ENCODE measurements at places on chromosomes 7 and 10.

DNA sequence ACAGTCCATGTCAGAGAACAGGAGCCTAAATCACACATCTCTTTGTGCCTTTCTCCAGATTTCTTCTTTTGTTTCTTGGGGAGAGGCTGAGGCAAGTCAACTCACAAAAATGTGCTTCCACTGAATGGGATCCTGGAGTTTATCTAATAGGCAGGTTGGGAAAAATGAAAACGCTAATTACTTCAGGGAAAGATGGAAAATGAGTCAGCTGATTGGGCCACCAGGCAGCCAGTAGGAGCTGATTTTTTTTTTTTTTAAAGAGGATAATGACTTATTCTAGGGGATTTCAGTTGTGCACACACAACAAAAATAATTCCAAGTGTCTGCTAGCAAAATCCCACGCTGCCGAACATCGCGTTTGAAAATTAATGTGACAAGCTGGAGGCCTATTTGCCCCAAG lies 412.8 kb upstream of the ZMIZ1 start:
- DNase-seq, result no peak

DNA sequence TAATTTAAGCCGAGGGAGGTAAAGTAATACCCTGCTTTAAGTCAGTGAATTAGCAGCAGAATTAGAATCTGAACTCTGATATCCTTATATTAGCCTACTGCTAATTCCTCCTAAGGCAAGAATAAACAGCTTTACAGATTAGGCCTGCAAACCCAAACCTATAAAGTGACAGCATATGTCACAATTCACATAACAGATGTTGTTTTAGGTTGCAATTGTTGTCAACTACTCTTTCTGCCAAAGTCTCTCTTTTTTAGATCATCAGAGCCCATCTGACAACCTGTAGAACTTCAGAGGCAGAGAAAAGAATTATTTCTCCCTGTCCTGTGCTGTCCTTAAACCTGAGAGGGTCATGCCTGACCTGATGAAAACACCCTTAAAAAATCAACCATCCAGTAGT lies 167.2 kb downstream of the PRKG1 start:
- no peak for DNase-seq

GRCh38 chr10:116671274-116671926 lies 50.6 kb downstream of the PNLIPRP2 start:
- DNase-seq, result no peak

GRCh38 chr10:37314862-37315261 lies 189.5 kb downstream of the ANKRD30A start:
- no peak for DNase-seq

Measured in stimulated activated CD8-positive, alpha-beta memory T cell treated with anti-CD3 and anti-CD28 coated beads, Interleukin-2, amount 100 ng/mL, for 1 hour (primary cell).